ENCODE measurements at places on chromosomes 2 and 18.

- no peak for DNase-seq
Measured at GRCh38 chr2:101140237-101140636, 10.9 kb downstream of the TBC1D8 start.

GRCh38 chr2:104213758-104214157 is 640.2 kb upstream of the POU3F3 start:
- DNase-seq, result no peak

- no peak for DNase-seq
Measured at GRCh38 chr2:217398860-217399259, 539.0 kb upstream of the TNP1 start.

GRCh38 chr2:199495147-199495546 is 37.4 kb upstream of the SATB2 start:
- no peak for DNase-seq

- DNase-seq, result no peak
Measured at GRCh38 chr2:125745514-125745913, 910.4 kb upstream of the GYPC start.

- DNase-seq, result no peak
Measured at GRCh38 chr2:147631294-147631693, 213.5 kb upstream of the ACVR2A start.

GRCh38 chr2:221444106-221444505 is 128.0 kb downstream of the EPHA4 start:
- DNase-seq, result no peak

DNA sequence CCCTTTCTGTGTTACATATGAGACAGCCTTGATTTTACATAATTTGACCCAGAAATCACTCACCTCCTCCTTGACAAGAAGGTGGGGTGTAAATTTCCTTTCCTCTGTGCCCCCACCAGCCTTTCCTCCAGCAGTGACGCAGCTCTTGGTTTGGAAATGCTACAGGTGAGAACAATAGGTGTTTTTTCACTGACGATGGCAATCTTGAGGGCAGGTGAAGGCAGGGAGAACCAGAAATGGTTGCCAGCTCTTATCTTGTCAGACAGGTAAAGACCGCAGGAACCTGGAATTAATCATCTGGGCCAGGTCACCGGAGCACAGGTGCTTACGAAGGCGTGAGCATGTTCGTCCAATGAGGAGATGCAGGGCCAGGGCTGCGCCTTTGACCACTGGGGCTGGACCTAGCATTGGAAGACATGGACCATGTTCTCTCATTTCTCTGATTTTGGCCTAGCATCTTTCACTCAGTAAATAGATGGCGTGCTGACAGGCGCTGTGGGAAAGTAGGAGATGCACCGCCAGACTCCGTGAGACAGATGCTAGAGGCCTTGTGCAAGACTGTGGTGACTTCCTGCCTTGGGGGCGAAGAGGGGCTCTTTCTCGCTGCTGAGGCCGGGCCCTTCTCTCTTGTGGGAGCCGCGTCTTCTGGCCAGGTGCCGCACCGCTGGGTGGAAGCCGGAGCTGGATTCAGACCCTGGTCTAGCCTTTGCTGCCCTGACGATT is 4.0 kb downstream of the CIDEA start:
- no peak for DNase-seq

GRCh38 chr18:45621061-45621511 is 5.8 kb downstream of the SLC14A2 start:
- DNase-seq, result no peak

- DNase-seq, result no peak
Measured at GRCh38 chr2:41151746-41152145, 699.9 kb upstream of the SLC8A1 start.

GRCh38 chr2:80568011-80568410 is 263.5 kb upstream of the LRRTM1 start:
- no peak for DNase-seq

- no peak for DNase-seq
Measured at GRCh38 chr18:55487997-55488396, 100.0 kb downstream of the TCF4 start.

GRCh38 chr2:218658671-218659257 is 659 bp downstream of the ZNF142 start:
- DNase-seq, result peak; percentile 18

GRCh38 chr18:2984091-2984490 is 28.9 kb downstream of the LPIN2 start:
- DNase-seq, result no peak

- DNase-seq, result no peak
Measured at GRCh38 chr2:111046670-111047069, 74.0 kb upstream of the BCL2L11 start.

GRCh38 chr2:137677466-137677865 is 286.8 kb upstream of the HNMT start:
- no peak for DNase-seq

DNA sequence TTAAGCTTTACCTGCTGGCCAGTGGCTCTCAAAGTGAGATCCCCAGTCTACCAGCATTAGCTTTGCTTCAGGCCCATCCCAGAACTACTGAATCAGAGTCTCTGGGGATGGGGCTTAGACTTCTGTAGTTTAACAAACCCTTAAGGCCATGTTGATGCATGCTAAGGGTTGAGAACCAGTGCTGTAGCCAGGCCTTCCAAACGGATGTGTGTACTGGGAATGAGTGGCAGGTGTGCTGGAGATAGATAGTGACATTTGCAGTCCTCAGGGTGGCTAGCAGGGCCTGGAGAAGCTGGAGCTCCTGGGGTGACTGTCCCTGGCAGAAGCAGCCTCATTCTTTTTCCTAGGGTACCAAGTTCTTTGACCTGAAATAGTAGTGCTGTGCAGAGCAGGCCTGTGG is 148.5 kb downstream of the PPP1R1C start:
- DNase-seq, result no peak

DNA sequence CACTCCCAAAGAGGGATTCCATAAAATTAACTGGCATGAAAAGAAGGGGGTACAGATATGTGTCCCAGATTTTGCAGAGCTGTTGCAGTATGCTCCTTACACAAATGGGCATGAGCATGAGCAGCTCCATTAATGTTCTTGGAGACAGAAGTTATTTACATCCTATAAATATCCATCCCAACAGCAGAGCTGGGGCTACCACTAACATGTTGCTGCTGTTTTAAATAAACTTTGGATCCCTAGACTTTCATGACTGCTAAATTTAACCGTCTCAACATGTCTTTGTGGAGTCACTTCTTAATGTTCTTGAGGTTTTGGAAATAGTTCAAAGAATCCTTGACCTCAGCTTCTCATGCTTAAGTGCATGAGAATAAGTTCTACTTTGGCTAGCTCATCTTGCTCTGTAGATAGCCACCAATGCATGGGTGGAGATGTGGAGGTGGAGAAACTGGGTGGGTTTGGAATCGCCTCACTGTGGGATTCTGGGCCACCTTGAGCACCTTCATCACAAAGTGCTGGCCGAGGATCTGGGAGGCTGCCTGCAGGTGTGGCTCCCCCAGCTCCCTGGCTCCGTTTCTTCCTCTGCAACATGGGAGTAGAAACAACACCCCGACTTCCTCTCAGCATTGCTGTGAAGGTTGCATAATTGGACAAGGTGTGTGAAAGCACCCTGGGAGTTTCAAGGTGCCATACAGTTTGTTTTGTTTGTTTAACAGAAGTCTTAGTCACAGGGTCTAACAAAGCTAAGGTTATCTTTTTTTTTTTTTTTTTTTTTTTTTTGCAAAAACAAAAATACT is 307.2 kb downstream of the MYCN start:
- no peak for DNase-seq

DNA sequence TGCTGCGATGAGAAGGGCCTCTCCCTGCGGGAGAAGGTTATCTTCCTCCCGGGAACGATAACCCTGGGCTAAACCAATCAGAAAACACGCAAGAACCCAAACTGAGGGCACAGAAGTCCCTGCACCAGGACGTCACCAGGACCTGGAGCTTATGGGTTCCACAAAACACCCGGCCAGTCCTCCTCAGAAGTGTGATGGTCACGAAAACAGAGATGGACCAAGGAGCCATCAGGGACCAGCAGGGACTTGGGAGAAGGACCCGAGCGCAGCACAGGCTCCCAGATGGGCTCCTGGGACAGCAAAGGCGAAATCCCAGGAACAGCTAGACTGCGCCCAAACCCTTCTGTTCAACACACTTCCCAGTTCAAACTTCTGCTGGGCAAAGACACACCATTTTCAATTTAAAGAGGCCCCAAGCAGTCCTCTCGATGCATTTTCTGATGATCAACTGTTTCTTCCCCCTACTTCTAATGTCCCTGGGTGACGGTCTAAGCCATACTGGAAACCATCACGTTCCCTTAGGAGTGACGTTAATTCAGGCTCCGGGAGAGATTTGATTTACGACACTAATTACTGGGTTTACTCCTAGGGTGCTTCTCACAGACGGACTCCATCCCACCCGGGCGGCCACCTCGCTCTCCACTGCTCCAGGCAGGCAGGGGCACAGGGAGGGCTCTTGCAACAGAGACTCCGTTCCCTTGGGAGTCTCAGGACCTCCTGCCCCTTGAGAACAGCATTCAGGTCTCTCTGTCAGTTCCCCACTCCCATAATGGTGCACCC is 29.2 kb downstream of the ZNF516 start:
- DNase-seq, result no peak

- DNase-seq, result no peak
Measured at GRCh38 chr2:229169751-229170150, 101.3 kb downstream of the PID1 start.

DNA sequence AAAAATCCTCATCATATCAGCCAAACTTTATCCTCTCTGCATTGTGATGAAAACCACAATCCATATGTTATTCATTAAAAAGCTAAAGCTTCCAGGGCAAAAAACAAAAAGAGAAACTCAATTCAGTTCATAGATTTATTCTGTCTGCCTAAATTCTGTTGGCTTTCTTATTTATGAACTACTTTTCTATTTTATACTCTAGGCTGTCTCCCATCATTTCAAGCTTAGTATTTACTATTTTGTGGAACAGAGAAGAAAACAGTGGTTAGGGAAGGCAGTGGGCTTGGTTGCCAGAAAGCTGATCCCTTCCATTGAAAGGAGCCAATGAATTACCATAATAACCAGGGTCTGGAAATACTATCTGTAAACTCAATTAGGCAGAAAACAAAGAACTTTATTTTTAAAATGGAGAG is 71.8 kb downstream of the RAPH1 start:
- no peak for DNase-seq

- no peak for DNase-seq
Measured at GRCh38 chr2:85449214-85449588, 30.7 kb downstream of the SH2D6 start.

GRCh38 chr2:55038428-55038827 is 11.8 kb downstream of the RTN4 start:
- DNase-seq, result no peak

GRCh38 chr2:182822733-182823132 is 43.7 kb downstream of the FRZB start:
- DNase-seq, result no peak

DNA sequence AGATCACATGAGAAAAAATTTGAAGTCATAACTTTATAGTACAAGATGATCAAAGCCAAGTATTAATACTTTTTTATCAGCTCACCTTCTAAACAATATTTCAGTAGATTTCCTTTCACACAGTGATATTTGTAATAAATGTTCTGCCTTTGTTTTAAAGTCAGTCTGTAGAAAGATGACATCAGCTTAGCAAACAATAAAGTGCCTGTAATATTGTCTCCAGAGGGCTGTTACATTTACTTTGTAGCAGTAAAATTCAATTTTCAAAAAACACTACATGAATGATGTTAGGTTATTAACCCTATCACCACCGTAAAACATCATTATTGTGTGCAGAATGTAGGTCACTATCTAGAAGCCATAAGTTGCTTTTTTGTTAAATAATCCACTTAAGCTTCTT is 49.6 kb downstream of the ZEB2 start:
- DNase-seq, result no peak

- DNase-seq, result no peak
Measured at GRCh38 chr2:96341641-96342040, 6.1 kb downstream of the NCAPH start.

DNA sequence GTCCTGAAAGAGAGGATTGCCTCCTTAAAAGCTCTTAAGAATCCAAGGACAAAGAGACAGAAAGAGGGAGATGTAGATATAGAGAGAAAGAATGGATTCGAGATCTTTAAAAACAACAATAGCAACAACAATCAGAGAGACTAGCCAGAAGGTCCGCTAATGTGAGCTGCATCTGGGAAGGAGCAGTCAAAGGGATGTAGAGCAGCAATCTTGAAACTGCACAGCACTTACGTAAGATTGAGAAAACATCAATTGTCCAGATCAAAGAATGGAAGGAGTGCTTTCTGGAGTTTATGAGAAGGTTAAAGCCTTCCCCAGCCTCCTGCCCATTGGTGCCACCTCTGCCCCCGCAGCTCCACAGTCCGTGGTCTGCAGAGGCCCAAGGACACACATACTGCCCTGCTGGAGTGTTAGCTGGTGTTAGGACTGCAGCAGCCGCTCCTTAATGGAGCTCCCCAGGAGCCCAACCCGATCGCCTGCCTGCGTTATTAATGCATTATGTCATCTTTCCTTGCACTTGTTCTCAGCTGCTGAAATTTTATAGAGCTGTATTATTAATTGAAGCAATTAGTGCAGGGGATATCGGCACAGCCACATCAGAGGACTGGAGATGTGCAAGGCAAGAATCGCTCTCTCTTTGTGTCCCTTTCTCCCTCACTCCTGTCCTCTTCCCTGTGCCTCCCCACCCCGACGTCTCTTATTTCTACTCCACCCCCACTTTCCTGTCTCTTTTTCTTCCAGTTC is 94.2 kb upstream of the STPG4 start:
- no peak for DNase-seq

GRCh38 chr2:176612736-176613135 is 343.5 kb downstream of the MTX2 start:
- no peak for DNase-seq

DNA sequence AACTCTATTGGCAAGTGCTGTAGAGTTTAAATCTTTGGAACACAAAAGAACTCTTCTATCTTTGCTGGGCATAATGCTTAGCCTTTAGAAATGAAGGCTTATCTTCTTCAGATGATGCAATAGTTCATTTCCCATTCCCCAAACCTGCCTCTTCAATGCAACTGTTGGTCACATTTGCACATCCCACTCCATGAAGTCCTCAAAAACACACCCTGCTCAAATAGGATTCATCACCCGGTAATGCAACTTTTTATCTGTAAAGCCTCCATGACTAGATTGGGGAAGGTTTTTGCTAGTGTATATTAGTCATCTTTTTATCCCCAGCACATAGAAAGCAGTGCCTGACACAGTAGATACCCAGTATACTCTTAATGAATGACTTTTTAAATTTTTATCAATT is 376.4 kb downstream of the RBM43 start:
- DNase-seq, result no peak

- no peak for DNase-seq
Measured at GRCh38 chr18:69691008-69691760, 256.5 kb downstream of the CD226 start.

GRCh38 chr2:127709336-127709735 is 8.0 kb downstream of the SFT2D3 start:
- no peak for DNase-seq

DNA sequence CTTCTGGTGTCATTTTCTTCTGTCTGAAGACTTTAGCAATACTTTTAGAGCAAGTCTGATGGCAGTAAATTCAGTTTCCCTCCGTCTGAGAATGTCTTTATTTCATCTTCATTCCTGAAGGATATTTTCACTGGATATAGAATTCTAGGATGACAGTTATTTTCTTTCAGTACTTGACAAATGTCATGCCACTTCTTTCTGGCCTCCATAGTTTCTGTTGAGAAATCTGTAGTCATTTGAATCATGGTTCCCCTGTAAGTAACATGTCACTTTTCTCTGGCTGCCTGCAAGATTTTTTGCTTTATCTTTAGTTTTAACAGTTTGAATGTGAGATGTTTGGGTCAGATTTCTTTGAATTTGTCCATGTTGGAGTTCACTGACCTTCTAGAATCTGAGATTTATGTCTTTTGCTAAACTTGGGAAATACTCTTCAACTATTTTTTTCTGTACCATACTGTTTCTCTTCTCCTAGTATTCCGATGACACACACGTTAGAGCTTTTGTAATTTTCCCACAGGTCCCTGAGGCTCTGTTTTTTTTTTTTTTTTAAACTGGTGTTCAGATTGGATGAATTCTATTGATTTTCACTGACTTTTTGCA is 30.2 kb downstream of the RMND5A start:
- DNase-seq, result no peak
